ENCODE measurements at places on chromosomes 6 and 20.

- DNase-seq, result no peak
These were observed 4.4 kb downstream of the ZKSCAN3 start for GRCh38 chr6:28353981-28354676.

DNA sequence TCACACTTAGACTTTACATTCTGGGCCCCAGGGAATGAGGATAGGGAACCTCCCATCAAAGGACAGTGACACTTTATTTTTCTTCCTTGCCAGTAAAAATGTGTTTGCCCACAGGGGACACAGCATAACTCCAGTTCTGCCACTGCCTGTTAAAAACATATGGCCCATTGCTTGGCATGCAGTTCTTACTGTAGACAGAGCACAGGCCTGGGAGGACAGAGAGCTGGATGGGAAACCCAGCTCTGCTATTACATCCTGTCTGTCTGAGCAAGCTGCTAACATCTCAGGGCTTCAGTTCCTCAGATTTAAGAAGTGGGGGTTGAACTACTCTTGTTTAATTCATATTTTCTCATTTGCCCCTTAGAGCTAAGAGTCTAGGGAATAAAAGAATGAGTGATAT is 120.2 kb downstream of the AKAP7 start:
- DNase-seq, result no peak

- DNase-seq, result no peak
These were observed 12.0 kb downstream of the CSNK2A1 start for GRCh38 chr20:531608-532007.

- DNase-seq, result no peak
These were observed 217.5 kb downstream of the TENT5A start for GRCh38 chr6:81534934-81535465.

- peak; percentile 13 for DNase-seq
These were observed 28.0 kb upstream of the TULP4 start for GRCh38 chr6:158284007-158284875.

GRCh38 chr20:62591591-62591990 is 50.7 kb upstream of the SLCO4A1 start:
- no peak for DNase-seq

DNA sequence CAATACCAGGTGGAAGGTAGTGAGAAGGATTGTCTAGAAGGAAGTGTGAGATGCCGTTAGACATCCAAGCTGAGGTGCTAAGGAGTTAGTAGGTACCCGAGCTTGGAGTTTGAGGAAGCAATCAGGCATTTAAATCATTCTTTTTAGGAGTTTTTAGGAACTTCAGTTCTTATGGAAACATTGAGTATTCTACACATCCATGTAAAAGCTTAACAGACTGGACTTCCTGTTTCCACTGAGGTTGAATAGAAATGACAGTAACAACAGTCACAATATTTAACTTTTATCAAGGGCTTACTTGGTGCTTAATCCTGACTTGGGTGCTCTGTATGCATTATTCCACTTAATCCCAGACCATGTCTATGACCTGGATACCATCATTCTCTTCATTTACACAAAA is 136.4 kb downstream of the UST start:
- no peak for DNase-seq

GRCh38 chr6:157273756-157274470 is 49.4 kb downstream of the TMEM242 start:
- no peak for DNase-seq

DNA sequence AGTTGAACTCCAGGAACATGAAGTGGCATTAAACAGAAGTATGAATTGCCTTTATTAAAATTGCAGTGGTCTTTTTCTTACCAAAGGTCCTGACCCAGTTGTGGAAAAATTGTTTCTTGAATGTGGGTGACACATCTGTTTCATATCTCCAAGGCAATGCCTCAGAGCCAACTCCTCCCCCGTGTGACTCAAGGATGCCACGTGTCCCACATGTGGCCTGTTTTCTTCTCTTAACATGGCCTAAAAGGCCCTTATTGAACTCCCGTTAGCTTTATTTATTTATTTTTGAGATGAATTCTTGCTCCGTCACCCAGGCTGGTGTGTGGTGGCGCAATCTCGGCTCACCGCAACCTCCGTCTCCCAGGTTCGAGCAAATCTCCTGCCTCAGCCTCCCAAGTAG is 128.4 kb upstream of the ESR1 start:
- DNase-seq, result no peak

DNA sequence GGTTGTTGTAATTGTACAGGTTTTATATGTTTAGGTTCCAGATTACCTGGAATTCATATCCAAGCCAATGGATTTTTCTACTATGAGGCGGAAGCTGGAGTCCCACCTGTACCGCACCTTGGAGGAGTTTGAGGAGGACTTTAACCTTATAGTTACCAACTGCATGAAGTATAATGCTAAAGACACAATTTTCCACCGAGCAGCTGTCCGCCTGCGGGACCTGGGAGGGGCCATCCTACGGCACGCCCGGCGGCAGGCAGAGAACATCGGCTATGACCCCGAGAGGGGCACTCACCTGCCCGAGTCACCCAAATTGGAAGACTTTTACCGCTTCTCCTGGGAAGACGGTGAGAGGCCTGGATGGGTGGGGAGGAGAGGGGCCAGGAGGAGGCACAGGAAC is 13.6 kb downstream of the BRPF3 start:
- no peak for DNase-seq

GRCh38 chr6:62441182-62441581 is 155.2 kb upstream of the KHDRBS2 start:
- no peak for DNase-seq

- DNase-seq, result no peak
These were observed 81.0 kb downstream of the FYN start for GRCh38 chr6:111792241-111792640.

DNA sequence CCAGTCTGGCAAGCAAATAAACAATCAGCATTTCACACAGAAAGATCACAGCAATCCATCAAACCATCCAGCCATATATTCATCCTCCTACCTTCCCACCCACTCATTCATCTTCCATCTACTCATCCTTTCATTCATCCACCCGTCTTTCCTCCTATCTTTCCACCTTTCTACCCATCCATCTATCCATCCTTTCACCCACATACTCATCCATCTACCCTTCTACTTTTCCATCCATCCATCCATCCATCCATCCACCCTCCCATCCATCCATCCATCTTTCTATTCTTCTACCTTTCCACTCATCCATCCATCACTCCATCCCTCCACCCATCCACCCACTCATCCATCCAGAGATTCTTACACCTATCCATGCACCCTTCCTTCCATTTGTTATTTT is 49.3 kb downstream of the KIAA0319 start:
- DNase-seq, result no peak

DNA sequence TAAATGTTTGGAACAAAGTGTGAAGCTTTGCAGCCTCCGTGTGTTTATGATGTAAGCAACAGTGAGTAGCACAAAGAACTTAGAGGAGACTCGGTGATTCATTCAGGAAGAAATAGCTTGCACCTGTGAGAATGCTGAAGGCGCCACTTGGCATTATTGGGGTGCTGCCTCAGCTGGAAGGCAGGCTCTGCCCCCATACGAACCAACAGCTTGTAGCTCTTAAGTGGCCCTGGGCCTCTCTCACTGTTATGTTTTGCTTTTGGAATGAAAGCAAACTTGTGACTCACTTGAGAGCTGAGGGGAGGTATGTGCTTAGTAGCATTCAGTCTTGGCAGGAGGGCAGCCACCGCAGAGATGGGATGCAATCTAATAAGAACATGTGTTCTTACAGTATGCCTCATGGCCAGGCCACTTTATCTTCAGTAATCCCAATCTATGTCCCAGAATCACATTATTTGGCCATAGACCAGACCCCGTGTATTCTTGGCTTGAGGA is 310.7 kb downstream of the EYA4 start:
- no peak for DNase-seq

DNA sequence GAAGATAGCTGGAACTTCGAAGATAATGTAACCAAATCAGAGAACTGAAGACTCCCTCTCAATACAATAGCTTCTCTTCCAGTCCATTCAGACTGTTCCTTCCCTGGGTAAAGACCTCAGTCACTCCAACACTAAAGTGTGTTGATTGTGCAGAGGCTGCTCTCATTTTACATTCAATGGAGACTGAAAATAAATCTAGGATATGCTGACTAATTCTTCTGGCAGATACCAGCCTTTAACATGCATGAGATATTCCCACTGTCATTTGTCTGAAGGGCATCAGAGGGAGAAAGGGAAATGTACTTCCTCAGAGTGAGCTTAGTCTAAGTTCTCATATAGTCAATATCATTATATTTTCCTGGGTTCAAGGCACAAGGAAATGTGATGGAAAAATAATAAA is 166.4 kb upstream of the IRAK1BP1 start:
- no peak for DNase-seq

GRCh38 chr6:37202788-37203491 is 33.0 kb downstream of the PIM1 start:
- DNase-seq, result no peak

DNA sequence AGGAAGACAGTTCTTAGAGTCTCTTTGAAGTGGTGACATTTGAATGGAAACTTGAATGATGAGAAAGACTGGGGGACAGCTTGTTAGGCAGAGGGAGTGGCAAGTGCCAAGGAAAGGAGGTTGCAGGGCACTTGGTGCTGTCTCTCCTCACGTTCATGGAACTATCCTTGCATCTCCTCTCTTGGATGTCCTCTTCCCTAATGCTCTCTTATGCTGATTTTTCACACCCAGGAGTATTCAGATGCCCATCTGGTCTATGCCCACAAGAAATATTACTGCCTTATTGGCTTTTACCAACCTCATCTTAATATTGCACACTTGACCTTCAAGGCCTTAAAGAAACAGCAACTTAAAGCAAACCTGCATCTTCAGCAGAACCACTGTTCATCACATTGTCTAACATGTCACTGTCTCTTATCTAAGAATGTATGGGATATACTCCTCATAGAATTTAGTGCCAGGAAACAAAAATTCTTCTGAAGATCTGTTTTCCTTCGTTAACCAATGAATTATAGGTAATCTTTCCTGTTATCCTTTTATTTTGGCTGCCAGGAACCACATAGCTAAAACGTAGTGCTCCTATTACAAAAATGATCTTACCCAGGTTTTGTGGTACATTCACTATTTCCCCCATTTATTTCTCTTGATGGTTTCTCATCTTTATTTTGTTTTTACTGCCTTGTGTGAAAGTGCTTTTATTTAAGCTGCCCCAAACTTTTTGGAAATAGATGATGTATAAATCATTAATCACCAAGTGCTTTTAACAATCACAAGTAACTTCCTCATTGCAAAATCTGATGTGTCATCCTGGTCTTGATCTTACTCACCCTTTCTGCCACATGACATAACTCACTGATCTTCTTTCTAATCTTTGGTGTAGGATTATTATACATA is 12.8 kb downstream of the RGS17 start:
- DNase-seq, result no peak

DNA sequence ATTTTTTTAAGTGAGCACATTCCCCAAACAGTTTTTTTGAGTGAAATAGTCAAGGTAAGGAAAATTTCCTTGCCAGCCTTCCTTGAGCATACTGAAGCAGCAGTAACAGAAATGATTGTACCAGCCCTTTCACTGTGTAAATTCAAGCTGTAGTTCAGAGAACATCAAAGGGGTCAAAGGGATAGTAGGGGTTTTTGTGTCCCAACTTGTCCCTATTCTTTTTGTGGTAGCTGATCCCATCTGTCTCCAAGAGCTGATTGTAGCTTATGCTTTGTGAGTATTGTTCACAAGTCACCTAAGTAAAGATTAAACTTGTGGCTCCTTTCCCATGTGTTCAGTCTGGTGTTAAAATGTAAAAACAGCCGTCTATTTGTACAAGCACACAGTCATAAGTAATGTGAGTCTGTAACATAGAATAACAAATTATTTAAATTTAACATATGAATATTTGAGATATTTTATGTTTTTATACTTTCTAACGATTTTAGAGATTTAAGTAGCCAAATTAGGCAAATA is 185.0 kb downstream of the CENPW start:
- no peak for DNase-seq

GRCh38 chr6:117603821-117604220 is 1.5 kb upstream of the GOPC start:
- no peak for DNase-seq

- no peak for DNase-seq
These were observed 45.8 kb upstream of the PNRC1 start for GRCh38 chr6:89034586-89035251.

- DNase-seq, result no peak
These were observed 243.0 kb downstream of the BMP2 start for GRCh38 chr20:7010527-7010926.

GRCh38 chr6:129875610-129876520 is 14.8 kb upstream of the TMEM244 start:
- DNase-seq, result no peak

- no peak for DNase-seq
These were observed 4.8 kb downstream of the TRPC4AP start for GRCh38 chr20:35087791-35088190.

DNA sequence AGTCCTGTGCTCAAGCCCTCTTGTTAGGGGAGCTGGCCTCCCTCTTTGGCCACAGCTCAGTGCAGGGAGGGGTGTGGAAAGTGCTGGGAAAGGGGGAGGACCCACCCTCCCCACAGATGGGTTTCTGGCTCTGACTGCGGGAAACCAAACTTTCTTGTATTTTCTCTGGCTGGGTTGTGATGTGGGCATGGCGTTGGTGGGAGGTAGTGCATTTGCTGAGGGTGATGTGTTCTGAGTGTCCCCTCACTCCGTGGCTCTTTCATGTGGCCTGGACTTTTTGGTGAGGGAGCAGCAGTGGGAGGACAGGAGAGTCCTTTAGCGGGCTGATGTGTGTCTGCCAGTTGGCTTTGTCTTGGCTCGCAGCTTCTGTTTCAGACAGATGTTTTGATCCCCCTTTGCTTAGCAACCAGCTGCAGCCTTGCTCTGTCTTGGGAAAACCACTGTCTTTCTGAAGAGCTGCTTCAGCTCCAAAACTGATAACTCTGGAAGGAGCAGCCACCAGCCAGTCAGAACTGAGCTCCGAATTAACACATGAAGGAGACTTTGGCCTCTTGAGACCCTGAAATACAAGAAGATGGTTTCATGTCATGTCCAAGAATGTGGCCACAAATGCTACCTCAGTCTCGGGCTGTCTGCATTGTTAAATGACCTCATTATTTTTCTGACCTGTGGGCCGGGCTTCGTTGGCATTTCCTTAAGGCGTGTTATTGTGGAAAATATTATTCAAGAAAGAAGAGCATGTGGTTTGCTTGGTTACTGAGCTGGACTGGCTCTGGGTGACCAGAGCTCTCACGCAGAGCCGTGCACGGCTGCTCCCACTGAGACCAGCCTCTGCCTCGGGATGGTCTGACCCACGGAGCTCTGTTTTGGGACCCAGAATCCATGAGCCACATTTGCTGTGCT is 21.5 kb downstream of the SYNJ2 start:
- DNase-seq, result no peak
